Large intestine (tissue), 12 donors: ENCODE measurements at places on chromosomes 6 and 20.

GRCh38 chr6:130019326-130020072 lies 1.1 kb downstream of the L3MBTL3 start:
- DNase-seq = peak; percentile 71

DNA sequence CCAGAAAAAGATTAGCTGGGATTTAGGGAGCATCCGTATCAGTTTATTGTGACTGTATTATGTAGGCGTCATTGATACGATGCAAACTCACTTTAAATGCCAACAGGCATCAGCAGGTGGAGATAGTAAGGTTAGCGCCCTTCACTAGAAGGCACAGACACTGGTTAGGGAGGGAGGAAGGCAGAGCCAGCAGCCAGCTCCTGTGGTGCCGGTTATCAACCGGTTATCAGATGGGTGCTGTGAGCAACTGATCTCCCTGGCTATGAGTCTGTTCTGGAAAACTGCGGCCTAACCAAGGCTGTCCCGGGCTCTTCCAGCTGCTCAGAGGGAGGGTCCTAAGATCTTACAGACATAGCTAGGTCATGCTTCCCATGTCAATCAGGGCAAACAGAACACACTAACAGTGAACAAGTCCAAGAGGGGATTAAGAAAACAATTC lies 47.5 kb upstream of the CD93 start:
- DNase-seq = no peak

DNA sequence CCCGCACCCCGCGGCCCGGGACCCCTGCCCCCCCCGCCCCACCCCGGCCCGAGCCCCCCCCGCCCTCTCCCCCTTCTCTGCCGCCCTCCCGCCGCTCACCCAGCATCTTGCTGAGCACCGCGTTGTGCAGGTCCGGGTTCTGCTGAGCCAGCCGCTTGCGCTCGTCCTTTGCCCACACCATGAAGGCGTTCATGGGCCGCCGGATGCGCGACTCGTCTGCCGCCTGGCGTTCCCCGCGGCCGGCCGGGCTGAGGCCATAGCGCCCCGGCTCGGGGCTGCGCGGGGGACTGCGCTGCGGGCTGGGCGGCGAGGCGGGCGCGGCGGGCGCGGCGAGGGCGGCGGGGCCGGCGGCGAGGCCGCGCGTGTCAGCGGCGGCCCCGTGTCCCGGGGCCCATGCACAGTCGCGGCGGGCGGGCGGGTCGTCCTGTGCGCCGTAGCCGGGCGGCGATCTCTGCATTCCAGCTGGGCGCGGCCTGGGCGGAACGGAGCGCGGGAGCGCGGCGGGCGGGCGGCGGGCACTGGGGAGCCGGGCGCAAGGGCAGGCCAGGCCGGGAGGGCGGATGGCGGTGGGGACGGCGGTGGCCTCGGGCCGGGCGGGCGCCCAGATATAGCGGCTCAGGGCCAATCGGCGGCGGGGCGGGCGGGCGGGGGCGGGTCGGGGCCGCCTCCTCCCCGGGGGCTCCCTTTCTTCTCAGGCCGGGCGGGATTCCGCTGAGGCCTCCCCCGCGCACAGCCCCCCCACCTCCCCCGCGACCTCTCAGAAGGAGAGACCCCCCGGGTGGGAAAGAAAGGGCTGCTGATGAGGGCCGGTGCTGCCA lies at the start of gene SOX18:
SOX18 (minus strand) TSS at position 580 of the 818 bp plus-strand sequence; CDS start at position 457, 123 bp downstream.
- no peak for DNase-seq

DNA sequence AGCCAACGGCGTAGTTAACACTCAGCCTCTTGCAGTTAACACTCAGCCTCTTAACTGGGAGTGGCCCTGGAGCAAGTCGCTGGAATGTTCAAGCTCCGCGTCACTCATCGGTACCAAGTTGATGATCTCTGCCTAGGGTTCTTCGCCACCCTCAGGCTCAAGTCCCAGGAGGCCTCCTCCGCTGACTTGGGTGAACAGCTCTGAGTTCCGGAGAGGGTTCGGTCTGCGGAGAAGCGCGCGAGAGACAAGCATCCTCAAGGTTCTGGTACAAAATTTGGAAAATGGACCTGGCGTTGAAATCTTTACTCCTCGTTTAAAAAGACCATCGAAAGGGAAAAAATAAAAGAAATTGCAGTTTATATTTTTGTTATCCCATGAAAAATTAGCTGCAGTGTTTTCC lies 876 bp upstream of the DSP start:
- DNase-seq = peak; percentile 38

DNA sequence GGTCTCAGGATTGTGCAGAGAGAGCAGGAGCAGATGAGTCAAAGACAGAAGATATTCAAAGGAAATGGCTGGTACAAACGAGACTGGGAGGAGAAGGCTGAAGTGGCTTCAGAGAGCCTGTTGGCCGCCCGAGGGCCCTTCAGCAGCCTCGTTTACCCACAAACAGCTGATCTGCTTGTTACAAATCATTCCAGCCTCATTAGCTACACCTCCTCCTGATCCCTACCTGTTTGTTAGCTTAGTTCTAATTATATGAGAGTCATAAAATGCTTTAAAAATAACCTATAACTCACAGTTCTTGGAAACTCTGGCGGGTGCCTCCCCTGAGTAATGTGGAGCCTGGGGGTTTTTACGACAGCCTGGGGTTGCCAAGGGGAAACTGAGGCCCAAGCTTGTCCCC lies 12.6 kb downstream of the GLP1R start:
- DNase-seq = peak; percentile 17

- no peak for DNase-seq
Observed at GRCh38 chr20:51610111-51610510, 67.6 kb upstream of the NFATC2 start.

- no peak for DNase-seq
Observed at GRCh38 chr20:20010639-20011500, 6.3 kb upstream of the NAA20 start.

- peak; percentile 19 for DNase-seq
Observed at GRCh38 chr6:170459451-170459850, 93.7 kb downstream of the PSMB1 start.

DNA sequence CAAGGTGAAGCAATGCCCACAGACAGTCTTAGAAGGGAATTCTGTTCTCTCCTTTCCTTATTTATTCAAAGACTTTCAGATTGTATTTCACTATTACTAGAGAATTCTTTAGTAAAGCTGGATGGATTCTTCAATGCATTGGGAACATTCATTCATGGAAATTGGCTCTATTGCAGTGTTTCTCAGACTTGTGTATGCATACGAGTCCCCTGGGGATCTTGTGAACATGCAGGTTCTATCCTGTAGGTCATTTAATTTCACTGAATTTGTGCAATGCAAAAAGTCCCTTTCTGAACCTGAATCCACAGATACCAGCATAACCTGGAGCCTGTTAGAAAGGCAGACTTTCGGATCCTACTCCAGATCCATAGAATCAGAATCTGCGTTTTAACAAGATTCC lies 160.9 kb upstream of the AHI1 start:
- no peak for DNase-seq

DNA sequence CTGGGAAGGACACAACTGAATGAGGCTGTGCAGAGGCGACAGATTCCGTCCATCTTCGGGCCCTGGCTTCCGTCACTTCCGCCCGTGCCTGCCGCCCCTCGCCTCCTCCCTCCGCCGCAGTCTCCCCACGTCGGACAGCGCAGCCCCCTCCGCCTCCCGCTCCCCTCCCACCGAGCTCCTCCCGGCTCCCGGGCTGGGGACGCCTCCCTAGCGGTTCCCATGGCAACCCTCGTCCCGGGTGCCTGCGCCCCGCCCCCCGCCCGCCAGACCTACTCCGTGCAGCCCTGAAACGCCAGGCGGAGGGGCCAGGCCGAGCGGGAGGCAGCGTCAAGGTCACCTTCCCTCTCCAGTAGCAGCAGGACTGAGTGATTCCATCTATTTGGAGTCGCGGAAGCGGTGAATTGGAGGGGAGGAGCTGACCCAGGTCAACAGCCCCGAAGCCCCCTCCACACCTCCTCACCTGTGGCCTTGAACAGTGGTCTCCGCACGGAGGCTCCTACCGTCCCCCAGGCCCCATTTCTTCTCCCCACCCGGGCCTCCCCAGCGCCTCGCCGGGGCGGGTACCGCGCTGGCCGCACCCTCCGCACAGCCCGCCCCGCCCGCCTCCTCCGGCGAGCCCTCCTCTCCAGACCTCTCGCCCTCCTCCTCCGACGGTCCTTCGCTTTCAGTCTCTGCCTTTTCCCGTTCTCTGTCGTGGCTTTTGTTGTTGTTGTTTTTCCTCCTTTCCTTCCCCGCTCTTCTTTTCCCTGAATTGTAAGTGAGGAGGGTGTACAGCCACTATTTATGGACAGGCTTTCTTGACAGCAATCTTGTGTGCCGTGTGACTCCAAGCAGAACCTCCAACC lies 951 bp downstream of the NRSN2 start:
- DNase-seq = peak; percentile 91

GRCh38 chr20:63362436-63363009 lies 1.4 kb upstream of the CHRNA4 start:
- DNase-seq = no peak

- no peak for DNase-seq
Observed at GRCh38 chr6:159107451-159108260, 61.5 kb upstream of the FNDC1 start.

DNA sequence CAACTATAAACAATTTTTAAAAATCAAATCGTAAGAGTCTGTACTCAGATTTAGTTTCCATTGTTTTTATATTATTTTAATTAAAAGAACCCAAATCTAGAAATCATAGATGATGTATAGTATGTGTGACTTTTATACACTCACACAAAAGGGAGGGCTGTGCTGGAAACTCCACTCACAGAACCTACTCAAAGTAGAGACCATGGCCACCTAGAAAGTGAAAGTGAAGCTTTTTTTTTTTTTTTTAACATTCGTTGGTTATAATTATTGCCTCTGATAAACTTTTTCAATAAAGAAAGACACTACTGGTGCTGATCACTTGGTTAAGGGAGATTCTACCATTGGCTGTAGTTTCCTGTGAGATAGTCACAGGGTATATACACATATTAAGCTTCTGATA lies 37.9 kb upstream of the PRL start:
- no peak for DNase-seq

GRCh38 chr6:133528566-133528965 lies 287.4 kb downstream of the EYA4 start:
- DNase-seq = no peak

- no peak for DNase-seq
Observed at GRCh38 chr6:73145690-73146089, 79.6 kb downstream of the KHDC1L start.

DNA sequence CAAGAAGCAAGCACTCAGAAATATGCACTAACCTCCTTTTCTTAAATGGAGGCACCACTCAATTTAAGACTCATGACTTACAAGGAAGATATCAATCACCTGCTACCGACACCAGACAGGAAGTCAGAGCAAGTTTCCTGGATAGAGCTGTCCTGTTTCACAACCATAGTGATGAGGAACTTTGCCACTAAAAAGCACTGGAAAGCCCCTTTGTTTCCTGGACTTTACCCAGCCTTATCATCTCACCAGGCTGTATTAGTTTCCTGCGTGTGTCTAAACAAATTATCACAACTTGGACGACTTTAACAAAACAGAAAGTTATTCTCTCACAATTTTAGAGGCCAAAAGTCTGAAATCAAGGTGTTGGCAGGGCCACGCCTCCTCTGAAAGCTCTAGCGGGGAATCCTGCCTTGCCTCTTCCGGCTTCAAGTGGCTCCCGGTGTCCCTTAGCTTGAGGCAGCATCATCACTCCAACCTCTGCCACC lies 253.8 kb upstream of the STXBP5 start:
- DNase-seq = peak; percentile 94

- DNase-seq = no peak
Observed at GRCh38 chr20:53138454-53139262, 166.5 kb downstream of the TSHZ2 start.

DNA sequence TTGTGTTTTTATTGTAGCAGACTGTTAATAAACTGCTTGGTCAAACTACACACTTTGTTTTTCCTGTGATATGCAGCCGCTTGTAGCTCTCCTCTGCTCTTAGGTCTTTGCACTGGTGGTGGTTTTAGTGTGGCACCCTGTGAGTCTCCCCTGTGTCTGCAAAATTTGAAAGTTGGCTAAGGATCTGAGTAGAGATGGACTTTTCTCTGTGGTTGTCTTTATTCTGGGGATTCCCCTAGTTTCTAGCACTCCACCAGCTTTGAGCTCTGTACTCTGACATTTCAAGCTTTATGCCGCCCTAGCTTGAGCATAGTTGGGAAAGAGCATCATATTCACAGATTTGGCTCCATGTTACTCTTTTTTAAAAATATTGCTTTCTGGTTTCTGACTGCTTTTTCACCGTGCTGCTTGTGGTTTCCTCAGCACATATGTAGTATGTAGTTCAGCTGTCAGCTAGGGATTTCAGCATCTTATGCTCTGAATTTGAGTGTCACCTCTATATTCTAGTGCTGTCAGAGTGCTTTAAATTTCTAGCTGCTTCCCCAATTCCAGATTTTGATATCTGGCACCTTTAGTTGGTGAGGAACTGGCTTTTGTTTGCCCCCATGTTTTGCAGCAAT lies 25.4 kb downstream of the CDYL start:
- DNase-seq = no peak

- DNase-seq = no peak
Observed at GRCh38 chr6:71351190-71351589, 62.6 kb downstream of the OGFRL1 start.

DNA sequence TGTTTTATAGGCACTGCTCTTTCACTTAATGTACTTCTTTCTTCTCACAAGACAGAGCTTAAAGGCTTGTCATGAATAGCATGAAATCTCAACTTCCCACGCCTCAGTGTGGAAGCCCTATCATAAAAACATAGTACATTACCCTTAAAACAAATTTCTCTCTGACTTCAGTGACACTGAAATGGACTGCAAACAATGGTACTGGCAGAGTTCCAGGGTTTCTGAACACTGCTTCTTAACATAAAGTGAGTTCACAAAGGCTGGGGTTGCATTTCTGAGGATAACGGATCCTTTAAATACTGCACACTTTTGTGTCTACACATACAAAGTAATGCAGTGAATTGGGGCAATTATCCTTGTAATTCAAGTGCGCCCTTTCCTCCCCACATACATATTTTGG lies 32.3 kb upstream of the PLEKHG1 start:
- no peak for DNase-seq

DNA sequence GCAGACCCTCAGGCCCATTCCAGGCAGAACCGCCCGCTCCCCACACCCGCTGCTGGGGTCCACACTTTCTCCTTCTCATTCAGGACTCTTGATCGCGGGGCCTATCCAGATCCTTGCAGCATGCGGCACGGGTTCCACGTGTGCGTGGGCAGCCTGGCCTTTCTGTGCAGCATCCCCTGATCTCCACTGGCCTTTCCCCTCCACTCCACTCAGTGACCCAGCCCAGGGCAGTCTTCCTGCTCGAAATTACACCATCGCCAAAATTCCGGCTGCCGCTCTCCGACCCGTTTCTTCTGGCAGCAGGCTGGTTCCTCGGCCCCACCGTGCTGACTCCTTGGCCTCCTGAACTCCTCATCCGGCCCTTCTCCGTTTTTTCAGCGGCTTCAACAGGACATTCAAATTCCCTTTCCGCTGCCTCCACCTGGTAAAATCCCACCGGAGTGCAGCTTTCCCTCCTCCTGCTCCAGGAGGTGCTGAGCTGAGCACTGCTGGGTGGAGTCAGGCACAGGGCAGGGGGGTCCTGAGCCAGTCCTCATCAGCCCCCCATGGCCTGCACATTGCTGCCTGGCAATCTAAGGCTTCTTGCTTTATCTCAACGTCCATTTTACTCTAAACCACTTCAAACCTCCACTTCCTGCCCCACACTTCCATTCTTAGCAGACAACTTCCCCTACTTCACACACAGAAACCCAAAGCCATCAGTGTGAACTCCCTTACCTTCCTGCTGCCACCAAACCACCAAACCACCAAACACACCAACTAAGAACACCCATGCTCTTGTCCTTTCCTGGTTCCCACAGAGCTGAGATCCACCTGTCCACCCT lies 9.0 kb downstream of the SFT2D1 start:
- DNase-seq = no peak

GRCh38 chr6:124990988-124991387 lies 28.8 kb downstream of the RNF217 start:
- DNase-seq = no peak

GRCh38 chr6:43915208-43915869 lies 145.3 kb downstream of the VEGFA start:
- no peak for DNase-seq
